ENCODE measurements at places on chromosomes 6 and 20. TPM values are rescaled to one million over a fixed set of nuclear protein-coding genes. Genes with fewer than 3 reads are reported as not detected.

- DNase-seq, result peak; percentile 71
Observed at GRCh38 chr6:100078509-100078908, 84.5 kb upstream of the MCHR2 start.

- DNase-seq, result no peak
Observed at GRCh38 chr6:90450268-90450953, 136.5 kb downstream of the MAP3K7 start.

- DNase-seq, result no peak
Observed at GRCh38 chr20:21161926-21162325, 36.0 kb downstream of the KIZ start.

DNA sequence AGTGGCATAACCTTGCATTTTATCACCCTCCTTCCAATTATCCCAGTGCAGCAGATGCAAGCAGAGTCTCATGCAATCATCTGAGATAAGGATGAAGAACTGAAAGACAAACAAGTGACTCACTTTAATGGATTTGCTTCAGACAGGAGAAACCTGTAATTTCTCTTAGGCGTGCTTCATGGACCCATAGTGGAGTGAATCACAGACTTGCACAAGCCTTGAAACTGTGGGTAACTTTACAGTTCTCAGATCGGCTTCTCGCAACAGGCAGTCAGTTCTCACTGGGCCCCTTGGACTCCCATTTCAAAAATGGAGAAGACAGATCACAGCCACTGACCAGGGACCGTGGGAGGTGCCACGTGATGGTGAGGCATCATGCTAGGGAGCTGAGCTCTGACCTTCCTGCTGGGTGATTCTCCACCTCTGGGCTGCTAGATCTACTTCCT, at the start of gene ADGRF4:
TSS of gene ADGRF4 (plus strand) at position 239 of the 446 bp plus-strand sequence. CDS start 8,666 bp downstream, outside the sequence.
- peak; percentile 88 for DNase-seq

- DNase-seq, result no peak
Observed at GRCh38 chr20:22288957-22289356, 295.4 kb downstream of the FOXA2 start.

DNA sequence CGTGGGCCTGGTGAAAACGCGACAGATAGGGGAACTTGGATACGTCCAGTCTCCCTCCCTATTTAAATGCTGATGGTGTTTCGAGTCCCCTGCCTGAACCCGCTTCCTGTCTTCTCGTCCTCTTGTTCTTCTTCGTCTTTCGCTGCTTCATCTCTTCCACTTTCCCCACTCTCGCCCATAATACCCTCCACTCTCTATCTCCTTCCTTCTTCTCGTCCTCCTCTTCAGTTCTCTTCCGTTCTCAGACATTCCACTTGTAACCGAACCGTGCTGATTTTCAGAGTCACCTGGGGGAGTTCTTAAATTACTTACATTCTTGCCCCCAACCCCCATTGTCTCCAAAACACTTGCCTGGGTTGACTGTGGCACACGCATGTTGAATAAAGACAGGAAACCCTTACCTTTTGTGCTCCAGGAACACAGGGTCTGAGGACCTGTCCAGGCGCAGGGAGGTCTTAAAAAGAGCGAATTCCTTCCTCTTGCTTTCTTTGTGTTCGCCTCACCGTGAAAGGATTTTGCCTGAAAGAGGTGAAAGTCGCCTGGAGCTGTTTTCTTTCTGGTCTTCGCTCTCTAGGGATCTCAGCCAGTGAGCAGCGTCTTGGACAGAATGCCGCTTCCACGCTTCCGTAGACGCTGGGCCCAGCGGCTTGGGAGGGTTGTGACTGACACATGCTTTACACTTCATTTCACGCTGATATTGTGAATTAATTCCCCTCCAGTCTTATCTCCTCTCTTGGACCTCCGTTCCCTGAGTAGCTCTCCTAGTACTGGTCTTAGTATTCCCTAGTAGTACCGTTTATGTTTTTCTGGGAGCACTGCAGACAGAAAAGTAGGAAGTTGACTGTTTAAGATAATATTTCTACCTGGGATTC, 184.0 kb downstream of the GPX5 start:
- peak; percentile 55 for DNase-seq

DNA sequence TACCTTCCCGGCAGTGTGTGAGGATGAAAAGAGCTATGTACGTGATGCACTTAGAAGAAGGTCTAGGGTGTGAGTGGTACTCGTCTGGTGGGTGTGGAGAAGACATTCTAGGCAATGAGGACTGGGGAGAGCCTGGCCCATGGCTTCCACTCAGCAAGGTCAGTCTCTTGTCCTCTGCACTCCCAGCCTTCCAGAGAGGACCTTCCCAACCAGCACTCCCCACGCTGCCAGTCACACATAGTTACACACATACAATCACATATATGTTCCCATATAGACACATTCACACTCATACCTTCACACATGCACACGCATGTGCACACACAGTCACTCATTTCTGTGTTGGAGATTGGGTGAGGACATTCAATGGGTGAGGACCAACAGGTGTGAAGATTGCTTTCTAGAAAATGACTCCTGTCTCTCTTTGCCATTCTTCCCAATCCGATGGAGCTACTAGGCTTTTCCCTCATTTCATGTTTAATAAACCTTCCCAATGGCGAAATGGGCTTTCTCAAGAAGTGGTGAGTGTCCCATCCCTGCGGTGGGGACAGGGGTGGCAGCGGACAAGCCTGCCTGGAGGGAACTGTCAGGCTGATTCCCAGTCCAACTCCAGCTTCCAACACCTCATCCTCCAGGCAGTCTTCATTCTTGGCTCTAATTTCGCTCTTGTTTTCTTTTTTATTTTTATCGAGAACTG, 30.4 kb downstream of the SRSF3 start:
- no peak for DNase-seq

DNA sequence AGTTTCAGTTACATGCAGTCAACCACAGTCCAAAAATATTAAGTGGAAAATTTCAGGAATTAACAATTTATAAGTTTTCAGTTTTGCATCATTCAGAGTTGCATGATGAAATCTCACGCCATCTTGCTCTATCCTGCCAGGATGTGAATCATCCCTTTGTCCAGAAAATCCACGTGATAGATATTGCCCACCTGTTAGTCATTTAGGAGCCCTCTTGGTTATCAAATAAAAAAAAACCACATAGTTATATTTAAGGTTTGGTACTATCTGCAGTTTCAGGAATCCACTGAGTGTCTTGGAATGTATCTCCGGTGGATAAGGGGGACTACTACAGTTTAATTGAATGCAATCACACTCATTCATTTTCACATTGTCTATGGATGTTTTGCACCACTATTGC, 1249.0 kb upstream of the CITED2 start:
- peak; percentile 94 for DNase-seq

GRCh38 chr6:76043690-76044089, 28.8 kb downstream of the IMPG1 start:
- DNase-seq, result peak; percentile 12

DNA sequence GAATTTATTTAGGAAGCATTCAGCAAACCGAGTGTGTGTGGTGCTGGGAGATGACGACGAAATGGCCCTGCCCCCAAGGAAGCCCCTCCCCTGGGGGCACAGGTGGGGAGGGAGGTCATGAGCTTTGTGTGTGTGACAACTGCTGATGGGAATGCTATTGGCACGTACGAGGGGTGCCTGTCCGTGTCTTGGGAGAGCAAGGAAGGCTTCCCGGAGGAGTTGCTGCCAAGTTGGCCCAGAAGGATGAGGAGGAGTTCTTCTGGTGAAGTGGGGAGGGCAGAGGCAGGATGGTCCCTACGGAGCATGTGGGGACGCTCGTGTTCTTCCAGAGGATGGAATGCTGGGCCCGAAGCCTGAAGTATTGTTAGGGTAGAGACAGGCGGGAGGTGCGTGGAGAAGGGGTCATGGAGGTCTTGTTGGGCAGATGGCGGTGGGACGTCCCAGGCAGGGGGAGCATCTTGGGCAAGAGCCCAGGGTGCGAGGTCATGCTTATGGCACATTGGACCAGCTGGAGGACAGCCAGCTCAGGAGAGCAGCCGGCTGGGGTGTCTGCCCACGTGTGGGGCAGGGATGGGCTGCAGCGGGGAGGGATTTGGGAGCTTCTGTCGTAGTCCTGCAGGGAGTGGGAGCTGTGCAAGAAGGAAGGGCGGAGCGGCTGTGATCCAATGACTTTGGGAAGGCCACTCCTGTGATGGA, 46.1 kb downstream of the SYNJ2 start:
- DNase-seq, result no peak

- DNase-seq, result no peak
Observed at GRCh38 chr6:97175806-97176205, 107.2 kb downstream of the MMS22L start.

- DNase-seq, result no peak
Observed at GRCh38 chr20:36334281-36335205, 28.4 kb downstream of the DLGAP4 start.

DNA sequence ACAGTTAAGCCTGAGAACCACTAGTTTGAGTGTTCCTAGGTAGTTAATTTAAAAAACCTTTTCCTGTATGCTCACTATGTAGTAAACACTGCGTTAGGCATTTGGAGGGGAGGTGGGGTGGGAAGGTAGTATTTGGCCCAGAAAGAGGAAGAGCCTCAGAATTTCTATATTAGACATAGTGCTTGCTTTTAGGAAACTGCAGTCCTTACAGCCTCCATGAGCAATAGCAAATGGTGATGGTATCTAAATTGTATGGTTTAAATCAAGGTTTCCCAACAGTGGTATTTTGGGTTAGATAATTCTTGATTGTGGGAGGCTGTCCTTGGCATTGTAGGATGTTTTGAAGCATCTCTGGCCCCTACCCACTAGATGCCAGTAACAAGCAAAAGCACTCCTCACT, 61.5 kb upstream of the RIPOR2 start:
- DNase-seq, result no peak

- DNase-seq, result no peak
Observed at GRCh38 chr6:46940433-46941226, 18.9 kb upstream of the ADGRF5 start.

DNA sequence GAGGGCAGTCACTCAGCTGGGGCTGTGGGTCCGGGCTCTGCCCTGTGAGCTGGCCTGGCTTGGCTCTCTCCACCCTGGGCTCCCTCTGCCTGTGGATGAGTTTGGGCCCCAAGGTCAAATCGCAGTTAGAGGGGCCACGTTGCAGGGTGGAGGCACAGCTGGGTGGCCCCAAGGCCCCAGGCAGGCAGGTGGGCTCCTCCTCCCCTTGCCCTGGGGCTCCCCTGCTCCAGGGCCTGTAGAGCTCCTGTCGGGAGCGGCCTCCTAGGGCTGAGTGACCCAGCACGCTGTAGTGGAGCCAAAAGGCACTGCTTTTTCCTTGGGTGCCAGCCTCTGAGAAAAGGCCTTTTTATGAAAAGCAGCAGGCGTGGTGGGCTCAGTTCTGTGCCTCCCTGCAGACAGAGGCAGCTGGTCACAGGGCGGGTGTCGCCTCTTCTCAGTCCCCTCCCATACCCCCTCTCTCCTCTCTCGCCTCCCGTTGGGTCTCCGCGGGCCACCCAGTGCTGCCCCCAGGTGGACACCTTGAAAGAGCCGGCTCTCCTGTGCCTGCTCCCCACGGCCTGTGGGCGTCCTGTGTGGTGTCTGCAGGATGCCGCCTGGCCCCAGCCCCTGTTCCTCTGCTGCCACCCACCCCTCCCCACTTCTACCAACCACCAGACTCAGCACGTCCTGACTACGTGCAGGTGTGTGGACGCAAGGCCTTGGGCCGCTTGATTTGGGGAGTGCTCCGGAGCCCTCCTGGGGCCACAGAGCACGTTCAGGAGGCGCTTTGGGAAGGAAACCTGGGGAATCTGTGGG, 13.2 kb downstream of the SS18L1 start:
- DNase-seq, result peak; percentile 36

- peak; percentile 48 for DNase-seq
Observed at GRCh38 chr6:3805448-3806123, 43.6 kb upstream of the FAM50B start.

DNA sequence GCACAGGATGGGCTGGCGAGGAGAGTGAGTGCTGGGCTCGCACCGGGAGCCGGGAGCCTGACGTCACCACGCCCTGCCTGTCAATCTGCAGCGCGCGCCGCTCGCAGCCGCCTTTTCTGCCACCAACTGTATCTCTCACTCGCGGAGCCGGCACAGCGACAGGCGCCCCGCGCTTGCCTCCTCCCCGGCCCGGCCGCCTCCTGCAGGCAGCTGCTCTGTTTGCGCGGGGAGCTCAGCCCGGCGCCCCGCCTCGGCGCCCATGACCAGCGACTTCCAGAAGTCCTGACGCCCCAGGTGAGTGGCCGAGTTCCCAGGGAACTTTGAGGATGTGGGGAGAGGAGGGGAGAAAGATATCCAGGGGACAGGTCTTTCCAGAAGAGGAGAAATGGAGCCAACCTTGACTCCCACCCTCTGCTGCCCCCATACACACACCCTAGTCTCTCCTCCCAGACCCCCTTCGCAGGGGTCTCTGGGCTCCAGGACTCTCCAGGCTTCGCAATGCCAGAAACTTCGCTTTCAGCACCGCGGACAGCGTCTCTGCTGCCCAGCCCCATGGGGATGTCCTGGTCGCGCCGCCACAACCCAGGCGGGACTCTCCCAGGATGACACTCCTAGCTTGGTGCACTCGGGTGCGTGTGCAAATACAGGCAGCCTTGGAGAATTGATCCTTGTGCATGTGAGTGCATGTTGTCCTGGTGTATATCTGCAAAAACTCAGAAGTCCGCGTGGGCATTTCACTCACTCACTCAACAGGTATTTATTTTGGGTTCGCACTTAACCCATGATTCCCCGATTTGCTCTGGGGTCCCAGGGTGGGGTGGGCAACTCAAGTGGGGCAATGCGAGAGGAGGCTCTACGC, at the start of gene GPR6:
TSS of gene GPR6 (plus strand) at position 138 of the 859 bp plus-strand sequence. CDS start 802 bp downstream, outside the sequence.
- peak; percentile 43 for DNase-seq

- DNase-seq, result no peak
Observed at GRCh38 chr6:111721753-111722154, 116.1 kb upstream of the TRAF3IP2 start.

- DNase-seq, result no peak
Observed at GRCh38 chr20:44597516-44597915, 15.1 kb downstream of the PKIG start.

DNA sequence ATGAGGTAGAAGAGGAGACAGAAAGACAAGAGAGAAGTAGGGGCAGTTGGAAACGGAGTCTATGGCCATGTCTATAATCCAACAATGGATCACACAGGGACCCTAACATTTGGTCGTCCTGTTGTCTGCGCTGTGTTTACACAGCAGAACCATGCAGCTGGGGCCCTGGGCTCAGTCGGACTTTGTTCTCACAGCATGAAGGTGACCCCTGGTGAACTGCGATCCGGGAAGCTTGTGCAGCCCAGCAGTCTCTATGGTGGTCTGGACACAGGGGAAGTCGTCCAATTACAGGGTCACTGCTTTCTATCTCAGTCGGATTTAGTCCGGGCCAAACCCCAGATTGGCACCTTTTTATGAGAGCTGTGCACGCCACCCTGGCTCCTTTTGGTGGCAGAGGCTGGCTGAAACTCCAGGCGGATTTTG, 153.6 kb downstream of the FOXA2 start:
- DNase-seq, result no peak

DNA sequence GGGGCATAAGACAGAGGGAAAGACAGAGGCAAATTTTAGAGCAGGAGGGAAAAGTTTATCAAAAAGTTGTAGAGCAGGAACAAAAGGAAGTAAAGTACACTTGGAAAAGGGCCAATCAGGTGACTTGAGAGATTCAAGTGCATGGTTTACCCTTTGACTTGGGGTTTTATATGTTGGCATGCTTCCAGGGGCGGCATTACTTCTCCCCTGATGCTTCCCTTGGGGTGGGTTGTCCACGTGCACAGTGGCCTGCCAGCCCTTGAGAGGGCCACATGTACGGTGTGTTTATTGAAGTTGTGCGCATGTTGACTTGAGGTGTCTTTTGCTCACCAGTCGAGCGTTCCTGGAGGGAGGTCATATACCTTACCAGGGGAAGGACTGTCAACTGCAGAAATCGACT, 259.5 kb upstream of the JARID2 start:
- no peak for DNase-seq

GRCh38 chr6:106714281-106714680, 84.9 kb downstream of the QRSL1 start:
- DNase-seq, result no peak

Gene MLIP
- total RNA-seq, result not detected

Gene FAM184A
- total RNA-seq, result 0.79 TPM

Gene TCP11
- total RNA-seq, result not detected

Gene DLL1
- 0.07 TPM for total RNA-seq

Gene CLVS2
- not detected for total RNA-seq

Gene FKBP1C
- total RNA-seq, result 1.1 TPM
